Bronchial smooth muscle cell (primary cell): ENCODE measurements at places on chromosomes 1 and 21. TPM values are rescaled to one million over a fixed set of nuclear protein-coding genes. Genes with fewer than 3 reads are reported as not detected.

The CLCA4 gene
- not detected in 2 replicates for total RNA-seq

The DIO1 gene
- not detected in 2 replicates for total RNA-seq

The VASH2 gene
- 1.1 and 3.7 TPM in 2 replicates for total RNA-seq

The MEX3A gene
- total RNA-seq: 1.2 and 1.4 TPM in 2 replicates

The RIPPLY3 gene
- not detected in 2 replicates for total RNA-seq

The F13B gene
- not detected in 2 replicates for total RNA-seq

The VANGL2 gene
- under 0.01 TPM in 1 of 2 replicates, not detected in the other for total RNA-seq

The LORICRIN gene
- total RNA-seq: not detected in 2 replicates

The NBPF6 gene
- not detected in 2 replicates for total RNA-seq

The GPR153 gene
- total RNA-seq: 6.6 and 11.3 TPM in 2 replicates

The GCLM gene
- 16.2 and 17.9 TPM in 2 replicates for total RNA-seq

The UBIAD1 gene
- total RNA-seq: 2.4 and 4.6 TPM in 2 replicates

The TMEM269 gene
- under 0.01 TPM in 1 of 2 replicates, not detected in the other for total RNA-seq

The RUNX1 gene
- total RNA-seq: 8.2 and 12.8 TPM in 2 replicates

The AGO4 gene
- 13.2 and 20.3 TPM in 2 replicates for total RNA-seq

The UTS2 gene
- total RNA-seq: 0.95 TPM in 1 of 2 replicates, not detected in the other

The KIFAP3 gene
- 29.3 and 33.8 TPM in 2 replicates for total RNA-seq

The CD247 gene
- not detected in 2 replicates for total RNA-seq

The LHX8 gene
- not detected in 2 replicates for total RNA-seq

The TPTE gene
- total RNA-seq: not detected in 2 replicates

The PRRX1 gene
- 71.4 and 134 TPM in 2 replicates for total RNA-seq

The FMO2 gene
- total RNA-seq: 1.3 and 2.5 TPM in 2 replicates
